Muscle of back (tissue), 13 donors: ENCODE measurements at places on chromosomes 3 and 15. TPM values are rescaled to one million over a fixed set of nuclear protein-coding genes. Genes with fewer than 3 reads are reported as not detected.

CD200R1 gene
- polyA plus RNA-seq: 2.6 TPM

HHATL gene
- polyA plus RNA-seq: 60.1 TPM

DNA sequence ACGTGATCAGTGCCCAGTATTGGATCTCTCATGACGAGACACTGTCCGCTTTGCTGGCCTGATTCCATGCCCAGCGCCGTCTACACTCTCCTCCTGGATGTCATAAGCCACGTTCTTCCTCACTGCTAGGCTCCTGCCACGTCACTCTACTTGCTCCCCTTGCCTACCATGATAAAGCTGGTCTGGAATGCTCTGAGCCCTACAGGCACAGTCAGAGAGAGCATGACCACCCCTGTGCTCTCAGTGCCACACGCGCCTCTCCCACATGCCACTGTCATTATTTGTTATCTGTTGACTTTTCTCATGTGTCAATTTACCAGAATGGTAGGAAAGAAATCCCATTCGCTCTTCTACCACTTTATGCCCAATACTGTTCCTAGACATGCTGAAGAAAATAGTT, 148.6 kb downstream of the ANO10 start:
- no peak for DNase-seq

DNA sequence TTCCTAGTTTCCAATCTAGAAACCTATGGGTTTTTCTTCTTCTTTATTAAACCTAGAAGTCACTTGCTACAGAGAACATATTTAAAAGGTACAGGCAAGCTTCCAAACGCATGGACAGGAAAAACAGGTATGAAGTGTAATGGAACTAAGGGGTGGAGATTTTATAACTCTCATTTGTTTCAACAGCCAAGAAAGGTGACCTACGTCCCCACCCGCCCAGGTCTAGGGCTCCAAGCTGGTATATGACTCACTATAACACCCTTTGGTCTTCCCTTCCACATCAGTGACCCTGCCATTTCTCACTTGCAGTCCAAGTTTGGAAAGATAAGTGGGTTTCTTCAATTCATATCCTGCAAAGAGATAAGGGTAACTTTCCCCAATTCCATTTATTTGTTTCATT, 6.0 kb upstream of the LIPH start:
- no peak for DNase-seq

- DNase-seq: peak; percentile 63
These were observed 66.1 kb upstream of the GLCE start for GRCh38 chr15:69094124-69094921.
